ENCODE measurements at places on chromosomes 13 and 19. TPM values are rescaled to one million over a fixed set of nuclear protein-coding genes. Genes with fewer than 3 reads are reported as not detected.
A peak's percentile ranks its signal among the peaks of the same experiment; 100 is the strongest.

- DNase-seq, result no peak
Measured at GRCh38 chr19:2477732-2478191, 1.8 kb downstream of the GADD45B start.

- DNase-seq, result no peak
Measured at GRCh38 chr19:33251526-33252090, 26.0 kb upstream of the SLC7A10 start.

DNA sequence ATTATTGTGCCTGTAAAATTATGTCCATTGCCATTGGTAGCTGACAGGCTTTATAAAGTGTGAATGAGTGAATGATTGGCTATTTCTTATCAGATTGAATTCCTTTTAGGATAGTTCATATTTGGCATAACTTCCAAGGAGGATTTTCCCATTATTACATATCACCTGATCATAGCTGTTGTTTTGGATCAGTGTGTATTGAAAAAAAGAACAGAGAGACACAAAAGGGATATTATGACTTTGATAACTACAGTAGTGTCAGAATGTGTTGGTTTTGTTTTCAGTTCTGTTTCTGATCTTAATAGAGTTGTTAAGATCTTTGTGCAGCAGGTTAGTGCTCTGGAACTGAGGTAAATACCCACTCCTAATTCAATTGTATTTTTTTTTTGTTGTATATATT is 103.8 kb downstream of the LRCH1 start:
- DNase-seq, result no peak

DNA sequence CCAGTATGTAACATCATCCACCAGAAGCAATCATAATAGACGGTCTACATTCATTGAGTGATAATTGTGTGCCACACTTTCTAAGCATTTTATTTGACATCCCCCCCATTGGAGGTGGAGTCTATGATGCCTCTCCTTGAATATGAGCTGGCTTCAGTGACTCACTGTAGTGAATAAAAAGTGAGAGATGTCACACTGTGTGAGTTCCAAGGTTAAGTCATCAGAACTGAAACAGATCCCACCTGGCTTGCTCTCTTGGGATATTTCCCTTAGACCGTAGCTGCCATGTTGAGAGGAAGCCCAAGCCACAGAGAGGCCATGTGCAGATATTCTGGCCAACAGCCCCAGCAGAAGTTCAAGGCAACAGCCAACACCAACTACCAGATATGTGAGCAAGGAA is 12.6 kb downstream of the RTBDN start:
- DNase-seq, result no peak

DNA sequence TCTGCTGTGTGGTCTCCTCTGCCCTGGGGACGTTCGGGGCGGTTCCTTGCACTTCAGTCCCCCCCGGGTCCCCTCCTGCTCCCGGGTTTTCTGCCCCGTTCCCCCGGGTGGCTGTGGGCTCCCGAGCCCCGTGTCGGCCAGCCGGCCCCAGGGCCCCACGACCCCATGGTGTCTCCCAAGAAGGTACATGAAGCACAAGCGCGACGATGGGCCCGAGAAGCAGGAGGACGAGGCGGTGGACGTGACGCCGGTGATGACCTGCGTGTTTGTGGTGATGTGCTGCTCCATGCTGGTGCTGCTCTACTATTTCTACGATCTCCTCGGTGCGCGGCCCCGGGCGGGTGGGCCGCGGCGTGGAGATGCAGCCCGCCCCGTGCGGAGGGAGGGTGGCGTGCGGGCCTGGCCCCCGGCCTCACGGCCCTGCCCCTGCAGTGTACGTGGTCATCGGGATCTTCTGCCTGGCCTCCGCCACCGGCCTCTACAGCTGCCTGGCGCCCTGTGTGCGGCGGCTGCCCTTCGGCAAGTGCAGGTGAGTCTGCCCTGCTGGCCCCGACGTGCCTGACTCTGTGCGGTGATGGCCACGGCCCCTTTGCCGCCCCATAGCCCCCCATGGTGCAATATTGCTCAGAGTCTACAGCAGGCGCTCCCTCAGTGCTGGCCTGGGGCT is 11.3 kb downstream of the SPPL2B start:
- no peak for DNase-seq

GRCh38 chr19:53876651-53877224 is 5.3 kb upstream of the PRKCG start:
- no peak for DNase-seq

DNA sequence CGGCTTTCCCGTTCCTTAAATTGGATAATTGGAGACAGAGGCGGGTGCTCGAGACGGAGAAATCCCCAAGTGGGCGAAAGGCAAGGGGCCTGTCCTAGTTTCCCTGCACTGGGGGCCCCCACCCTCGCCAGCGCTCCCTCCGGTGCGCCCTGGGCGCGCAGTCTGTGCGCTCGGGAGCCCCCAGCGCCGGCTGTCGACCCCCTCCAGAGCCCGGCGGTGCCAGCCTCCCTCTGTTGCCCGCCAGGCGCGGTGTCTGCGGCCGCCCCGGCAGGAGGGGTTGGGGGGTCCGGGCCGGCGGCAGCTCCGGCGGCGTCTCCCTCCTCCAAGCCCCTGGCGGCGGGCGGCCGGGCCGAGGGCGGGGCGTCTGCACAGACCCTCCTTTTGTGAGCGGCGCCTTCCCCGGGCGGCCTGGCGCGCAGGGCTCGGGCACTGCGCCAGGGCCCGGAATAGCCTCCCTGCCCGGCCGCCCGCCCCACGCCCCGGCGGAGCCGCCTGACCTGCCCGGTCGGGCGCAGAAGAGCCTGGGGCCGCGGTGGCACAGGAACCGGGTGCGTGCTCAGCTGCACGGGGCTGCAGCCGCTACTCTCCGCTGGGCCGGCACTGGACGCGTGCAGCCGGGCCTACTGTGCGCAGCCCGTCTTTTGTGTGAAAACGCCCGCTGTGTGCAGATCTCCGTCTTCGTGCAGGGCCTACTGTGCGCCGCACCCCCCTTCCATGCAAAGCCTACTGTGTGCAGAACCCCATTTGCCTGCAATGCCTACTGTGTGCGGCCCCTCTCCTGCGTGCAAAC is 13.2 kb downstream of the GADD45B start:
- peak; percentile 66 for DNase-seq

- DNase-seq, result no peak
Measured at GRCh38 chr13:106873810-106874209, 305.9 kb upstream of the ARGLU1 start.

DNA sequence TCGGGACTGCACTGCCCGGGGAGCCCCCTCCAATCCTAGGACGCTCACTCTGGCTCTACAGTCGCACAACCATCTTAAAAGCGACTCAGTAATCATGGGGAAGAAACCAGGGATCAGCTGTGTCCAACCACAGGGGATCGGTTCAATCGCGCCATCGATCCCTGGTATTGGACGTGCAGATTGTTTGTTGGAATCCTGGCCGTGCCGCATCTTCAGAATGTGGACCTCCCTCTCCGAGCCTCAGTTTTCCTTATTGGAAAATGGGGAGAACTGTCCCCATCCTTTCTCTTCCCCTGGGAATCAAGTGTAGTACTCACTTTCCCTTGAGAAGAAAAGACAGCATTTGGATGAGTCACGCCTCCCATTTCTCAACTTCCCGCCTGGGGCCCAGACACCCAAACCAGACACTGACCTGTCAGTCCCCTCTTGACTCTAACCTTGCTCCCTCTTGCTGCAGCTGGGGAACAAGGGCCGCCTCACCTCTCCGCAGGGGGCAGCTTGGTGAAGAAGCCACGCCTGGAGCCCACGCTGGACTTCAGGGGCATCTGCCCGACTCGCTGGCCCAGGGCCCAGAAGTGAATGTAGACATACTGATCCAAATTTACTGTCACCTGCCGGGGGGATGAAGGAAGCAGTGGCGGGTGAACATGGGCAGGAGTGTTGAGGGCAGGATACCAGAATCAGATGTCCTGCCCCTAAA is 17.6 kb downstream of the EMP3 start:
- no peak for DNase-seq

DNA sequence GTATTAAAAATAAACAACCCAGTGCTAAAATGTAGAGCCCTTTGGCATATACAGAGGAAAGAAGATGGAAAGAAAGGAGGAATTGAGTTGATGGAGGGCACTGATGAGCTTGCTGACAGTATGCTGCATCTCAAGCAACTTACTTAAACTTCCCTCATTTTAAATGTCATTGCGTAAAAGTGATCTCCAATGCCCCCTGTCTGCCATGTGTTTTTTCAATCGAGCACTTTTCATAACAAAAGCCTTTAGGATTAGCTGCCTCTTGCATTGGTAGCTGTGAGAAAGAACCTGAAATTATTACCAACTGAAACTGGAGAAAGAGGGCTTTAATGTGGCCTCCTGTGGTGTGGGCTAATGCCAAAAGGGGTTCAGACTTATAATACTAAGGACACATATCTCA is 541.6 kb downstream of the SUCLA2 start:
- no peak for DNase-seq

GRCh38 chr13:44765001-44765471 is 188.9 kb upstream of the TSC22D1 start:
- no peak for DNase-seq

DNA sequence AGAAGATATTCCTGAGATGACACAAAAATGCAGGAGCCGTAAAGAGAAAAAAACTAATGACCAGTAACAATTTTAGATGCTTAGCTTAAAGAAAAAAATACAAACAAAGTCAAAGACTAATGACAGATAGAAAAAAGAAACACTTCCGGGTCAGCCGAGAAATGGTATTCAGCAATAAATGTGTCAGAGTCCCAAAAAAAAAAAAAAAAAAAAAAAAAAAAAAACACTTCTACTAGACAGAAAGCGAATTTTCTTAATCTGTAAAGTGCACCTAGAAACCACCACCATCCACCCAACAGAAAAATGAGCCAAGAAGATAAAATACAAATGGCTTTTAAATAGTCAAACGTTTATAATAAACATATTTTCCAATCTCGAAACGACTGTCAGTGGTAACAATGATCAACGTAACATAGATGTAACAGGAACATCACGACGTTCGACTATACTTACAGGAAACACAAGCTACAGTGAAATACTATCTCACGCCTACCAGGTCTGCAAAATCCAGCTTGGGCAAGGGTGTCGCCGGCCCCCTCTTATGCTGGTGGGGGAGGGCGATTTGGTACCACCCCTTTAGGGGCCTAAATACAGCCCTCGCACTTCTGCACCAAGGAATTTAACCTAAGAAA is 10.6 kb downstream of the ABHD17A start:
- DNase-seq, result no peak

- DNase-seq, result no peak
Measured at GRCh38 chr13:33228648-33229445, 56.7 kb downstream of the STARD13 start.

- peak; percentile 54 for DNase-seq
Measured at GRCh38 chr19:1284979-1285736, 515 bp upstream of the EFNA2 start.

DNA sequence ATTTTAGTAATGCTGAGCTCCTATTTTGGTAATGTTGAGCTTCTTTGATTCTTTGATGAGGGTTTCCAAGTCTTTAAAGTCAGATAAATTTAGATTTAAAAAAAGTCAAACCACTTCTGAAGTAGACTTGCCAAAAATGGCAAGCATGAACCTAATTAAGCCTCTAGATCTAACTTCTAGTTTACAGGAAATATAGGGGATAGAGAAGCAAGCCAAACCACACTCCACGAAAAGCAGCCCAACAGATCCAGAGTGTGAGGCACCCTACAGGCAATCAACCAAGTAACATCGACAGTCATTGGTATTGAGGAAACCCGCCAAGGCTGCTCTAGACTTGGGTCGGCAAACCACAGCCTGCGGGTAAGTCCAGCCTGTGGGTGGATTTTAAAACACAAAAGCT is 3.7 kb downstream of the GGACT start:
- no peak for DNase-seq

DNA sequence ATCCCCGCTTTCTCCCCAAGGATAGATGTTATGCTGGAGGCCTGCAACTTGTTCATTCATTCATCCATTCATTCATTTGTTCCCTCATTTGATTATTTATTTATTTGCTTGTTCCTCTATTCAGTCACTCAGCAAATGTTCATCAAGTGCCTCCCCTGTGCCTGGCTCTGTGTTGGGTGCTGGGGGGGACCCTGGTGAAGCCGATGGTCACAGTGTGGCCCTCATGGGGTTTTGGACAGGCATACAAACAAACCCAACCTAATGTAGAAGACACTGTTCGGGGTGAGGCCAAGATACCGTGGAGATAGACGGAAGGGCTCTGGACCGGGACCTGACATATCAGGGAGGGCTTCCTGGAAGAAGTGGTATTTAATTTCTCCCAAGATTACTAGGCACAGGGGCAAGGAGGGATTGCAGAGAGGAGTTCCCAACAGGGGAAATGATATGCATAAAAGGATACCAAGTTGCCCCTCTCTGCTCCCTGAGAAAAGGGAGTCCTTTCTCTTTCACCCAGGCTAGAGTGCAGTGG is 58.1 kb downstream of the ZNF536 start:
- no peak for DNase-seq

DNA sequence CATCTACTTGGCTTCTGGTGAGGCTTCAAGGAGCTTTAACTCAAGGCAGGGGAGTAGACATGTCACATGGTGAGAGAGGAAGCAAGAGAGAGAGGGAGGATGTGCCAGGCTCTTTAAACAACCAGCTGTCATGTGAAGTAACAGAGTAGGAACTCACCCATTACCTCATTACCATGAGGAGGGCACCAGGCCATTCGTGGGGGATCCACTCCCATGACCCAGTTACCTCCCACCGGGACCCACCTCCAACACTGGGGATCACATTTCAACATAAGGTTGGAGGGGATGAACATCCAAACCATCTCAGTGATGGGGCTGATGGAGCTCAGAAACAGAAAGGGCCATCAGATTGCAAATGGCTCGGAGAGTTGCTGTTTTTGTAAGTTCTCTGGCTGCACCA is 12.9 kb downstream of the VSTM2B start:
- no peak for DNase-seq

DNA sequence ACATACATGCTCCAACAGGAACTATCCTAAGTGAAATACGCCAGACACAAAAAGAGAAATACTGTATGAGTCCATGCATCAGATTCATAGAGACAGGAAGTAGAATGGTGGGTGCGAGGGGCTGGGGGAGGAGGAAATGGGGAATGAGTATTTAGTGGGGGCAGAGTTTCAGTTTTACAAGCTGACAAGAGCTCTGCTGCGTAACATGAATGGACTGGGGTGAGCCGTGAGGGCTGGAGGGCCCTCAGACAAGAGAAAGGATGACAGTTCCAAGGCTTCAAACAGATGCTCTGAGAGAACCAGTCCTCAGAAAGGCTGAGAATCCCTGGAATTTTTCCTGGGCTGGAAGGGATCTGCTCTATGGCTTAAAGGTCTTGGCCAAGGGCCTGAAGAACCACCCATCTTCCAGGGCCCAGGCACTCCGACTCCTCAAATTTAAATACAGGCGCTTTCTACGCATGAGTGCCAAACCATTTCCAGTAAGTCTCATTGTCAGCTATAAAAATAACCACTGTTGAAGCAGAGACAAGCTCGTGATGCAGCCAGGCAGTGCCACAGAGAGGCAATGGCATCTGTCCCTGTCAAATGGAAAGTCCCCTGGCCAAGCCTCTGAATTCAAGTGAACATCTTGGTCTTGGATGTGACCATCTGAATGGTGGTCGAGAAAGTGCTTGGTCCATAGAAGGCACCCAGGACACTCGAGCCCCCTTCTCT is 17.5 kb downstream of the KLF2 start:
- no peak for DNase-seq

Gene LAIR1
- 0.37 TPM for total RNA-seq

Gene C19orf38
- total RNA-seq, result not detected

Gene OXGR1
- total RNA-seq, result 0.71 TPM

Gene BRCA2
- 14.8 TPM for total RNA-seq

Gene SPTBN4
- 5.7 TPM for total RNA-seq

Gene VAV1
- 0.73 TPM for total RNA-seq

Gene NEK5
- total RNA-seq, result 0.73 TPM

Gene BST2
- 61.1 TPM for total RNA-seq

All from WTC11 (cell line).